ENCODE measurements at places on chromosomes 16 and 17.

DNA sequence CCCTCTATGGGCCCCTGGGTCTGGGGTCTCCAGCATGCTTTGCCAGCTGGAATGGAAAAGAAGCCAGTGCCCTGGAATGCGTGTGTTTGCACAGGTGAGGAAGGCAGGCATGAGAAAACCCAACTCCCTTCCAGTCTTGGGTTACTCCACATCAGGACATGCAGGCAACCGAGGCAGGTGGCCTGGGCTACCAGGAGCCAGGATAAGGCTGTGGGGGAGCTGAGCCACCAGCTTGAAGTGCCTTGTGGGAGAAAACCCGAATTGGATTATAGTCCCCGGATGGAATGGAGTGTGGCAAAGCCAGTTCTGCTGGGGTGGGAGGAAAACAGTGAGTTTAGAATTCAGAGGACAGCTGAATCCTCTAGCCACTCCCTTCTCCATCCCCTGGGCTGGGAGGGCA lies 7.2 kb downstream of the SRCIN1 start:
- no peak for DNase-seq

DNA sequence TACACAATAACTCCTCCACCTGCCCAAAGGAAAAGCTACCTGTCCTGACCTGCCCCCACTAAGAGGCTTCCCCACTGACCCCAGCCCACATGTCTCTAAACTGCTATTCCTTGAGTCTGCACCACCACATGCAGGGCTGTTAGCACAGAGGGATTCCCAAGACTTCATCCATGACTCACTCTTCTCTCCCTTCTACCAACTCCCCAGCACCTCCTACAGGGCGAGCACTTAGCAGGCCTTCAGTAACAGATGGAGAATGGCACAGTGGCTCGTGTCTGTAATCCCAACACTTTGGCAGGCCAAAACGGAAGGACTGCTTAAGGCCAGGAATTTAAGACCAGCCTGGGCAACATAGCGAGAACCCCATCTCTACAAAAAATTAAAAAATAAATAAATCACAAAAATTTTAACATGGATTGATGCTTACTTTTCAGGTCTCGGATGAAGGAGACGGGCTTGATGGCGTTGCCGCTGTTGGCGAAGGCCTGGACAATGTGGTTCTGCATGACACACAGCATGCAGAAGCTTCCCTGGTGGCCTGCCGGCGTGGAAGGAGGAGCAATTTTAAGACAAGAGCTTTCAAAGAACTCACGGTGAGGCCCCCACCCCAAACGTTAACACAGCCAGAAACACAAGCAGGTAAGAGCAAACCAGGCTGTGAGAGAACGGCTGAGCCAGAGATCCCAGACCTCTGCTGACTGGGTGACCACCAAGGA lies 12.0 kb downstream of the USP36 start:
- no peak for DNase-seq

DNA sequence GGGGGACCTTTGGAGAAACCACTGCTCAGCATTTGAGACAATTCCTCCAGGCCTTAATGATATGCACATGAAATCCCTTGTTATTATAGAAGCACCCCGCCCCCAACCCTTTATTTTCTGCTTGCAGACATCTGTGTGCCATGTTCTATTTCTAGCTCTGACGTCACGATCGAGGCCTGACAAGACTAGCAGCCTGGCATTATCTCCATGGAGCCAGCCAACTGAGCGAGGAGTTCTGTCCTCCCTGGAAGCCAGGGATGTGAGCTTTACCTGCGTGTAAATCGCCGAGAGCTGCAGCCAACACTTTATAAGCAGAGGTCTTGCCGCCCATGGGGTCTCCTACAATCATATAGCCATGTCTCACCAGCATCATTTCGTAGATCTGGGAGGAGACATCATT lies 116.9 kb downstream of the DNAH3 start:
- no peak for DNase-seq

- no peak for DNase-seq
Measured at GRCh38 chr17:43907998-43908721, 824 bp upstream of the MPP2 start.

GRCh38 chr17:64694207-64694606 lies 32.1 kb upstream of the SMURF2 start:
- DNase-seq: no peak

DNA sequence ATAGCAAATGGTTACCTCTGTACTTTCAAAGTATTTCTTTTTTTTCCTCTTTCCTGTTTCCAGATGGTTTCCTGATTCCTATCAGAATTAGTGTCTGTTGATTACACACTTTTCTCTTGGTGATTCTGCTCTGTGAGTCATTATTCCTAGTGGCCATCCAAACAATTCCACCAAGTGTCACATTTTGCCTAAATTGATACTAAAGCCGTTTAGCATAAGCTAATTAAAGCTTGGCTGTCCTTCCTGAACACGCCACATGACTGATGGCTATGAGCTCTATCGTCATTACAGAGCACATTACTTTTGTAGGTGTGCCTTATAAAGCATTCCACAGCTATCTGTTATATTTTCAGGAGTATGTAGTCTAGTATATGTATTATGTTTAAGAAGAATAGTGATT lies 671.2 kb downstream of the CDH8 start:
- no peak for DNase-seq

GRCh38 chr17:40547079-40547784 lies 18.0 kb downstream of the CCR7 start:
- no peak for DNase-seq

DNA sequence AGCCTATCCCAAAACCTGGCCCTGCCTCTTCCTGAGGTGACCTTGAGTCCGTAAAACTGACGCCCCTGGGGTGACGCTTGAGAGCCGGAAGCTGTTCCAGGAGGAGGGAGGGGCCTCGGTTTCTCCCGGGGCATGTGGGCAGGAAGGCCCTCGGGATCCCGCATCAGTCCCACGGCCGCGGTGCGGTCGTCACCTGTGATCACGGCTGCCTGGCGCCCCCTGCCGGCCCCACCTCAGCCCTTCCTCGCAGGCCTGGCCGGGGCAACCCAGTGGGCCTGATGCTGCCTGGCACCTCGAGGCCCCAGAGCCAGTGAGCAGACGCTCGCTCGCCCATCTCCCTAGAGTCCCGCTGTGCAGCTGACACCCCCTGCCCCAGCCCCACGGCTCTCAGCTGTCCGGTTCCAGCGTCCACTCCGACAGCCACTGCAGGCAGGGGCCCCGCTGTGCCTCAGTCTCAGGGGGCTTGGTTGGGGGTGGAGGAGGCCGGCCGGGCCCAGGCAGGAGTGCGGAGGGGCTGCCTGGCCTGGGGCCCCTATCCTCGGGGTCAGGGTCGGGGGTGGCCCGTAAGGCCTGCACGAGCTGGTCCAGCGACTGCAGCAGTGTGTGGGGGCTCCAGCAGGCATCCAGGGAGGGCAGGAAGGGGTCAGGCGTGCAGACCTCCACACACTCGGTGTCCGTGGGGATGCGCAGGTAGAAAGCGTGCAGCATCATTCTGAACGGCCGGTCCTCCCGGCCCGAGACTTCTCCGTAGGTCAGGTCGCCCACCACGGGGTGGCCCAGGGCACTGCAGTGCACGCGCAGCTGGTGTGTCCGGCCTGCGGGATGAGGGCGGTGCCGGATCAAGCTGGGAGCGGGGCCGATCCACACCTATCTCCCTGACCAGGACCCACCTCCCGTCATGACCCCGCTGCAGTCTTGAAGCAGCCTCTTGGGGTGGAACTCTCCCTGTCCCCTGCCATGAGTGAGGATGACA lies 2.3 kb downstream of the RPUSD1 start:
- peak; percentile 29 for DNase-seq

- DNase-seq: no peak
Measured at GRCh38 chr16:1435921-1436697, 5.2 kb downstream of the PERCC1 start.

- no peak for DNase-seq
Measured at GRCh38 chr16:86926181-86927094, 348.1 kb downstream of the FOXL1 start.

DNA sequence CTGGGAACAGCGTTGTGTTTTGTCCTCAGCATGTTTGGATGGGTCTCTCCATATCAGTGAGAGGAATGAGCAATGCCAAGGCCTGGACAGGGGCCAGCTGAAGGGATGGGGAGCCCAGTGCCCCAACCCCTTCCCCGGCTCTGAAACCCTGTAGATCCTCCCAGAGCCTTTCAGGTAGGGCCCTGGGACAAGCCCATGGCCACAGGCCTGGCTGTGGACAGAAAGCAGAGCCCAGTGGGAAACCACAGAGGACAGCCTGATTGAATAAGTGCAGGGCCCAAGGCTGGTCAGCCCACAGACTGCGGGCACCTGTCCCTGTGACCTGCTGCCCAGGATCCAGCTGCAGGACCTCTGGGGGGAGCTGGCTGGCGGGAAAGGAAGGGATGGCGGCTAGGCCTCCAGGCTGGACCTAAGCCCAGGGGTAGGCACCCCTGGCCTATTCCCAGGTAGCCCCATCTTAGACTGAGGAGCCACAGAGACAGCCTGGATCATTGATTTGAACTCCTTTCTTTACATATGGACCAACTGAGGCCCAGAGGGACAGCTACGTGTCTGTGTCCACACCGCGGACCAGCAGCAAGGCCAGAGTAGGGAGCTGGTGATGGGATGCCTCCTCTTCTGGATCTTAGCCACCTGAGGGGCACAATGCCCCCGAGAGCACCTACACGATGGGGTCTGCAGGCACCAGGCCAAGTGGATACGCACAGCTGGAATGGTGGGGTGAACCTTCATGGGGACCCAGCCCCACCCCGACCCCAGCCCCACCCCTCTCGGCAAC lies 1.3 kb downstream of the CCDC102A start:
- DNase-seq: no peak

GRCh38 chr17:40319651-40320540 lies 10.9 kb downstream of the RARA start:
- DNase-seq: peak; percentile 79

DNA sequence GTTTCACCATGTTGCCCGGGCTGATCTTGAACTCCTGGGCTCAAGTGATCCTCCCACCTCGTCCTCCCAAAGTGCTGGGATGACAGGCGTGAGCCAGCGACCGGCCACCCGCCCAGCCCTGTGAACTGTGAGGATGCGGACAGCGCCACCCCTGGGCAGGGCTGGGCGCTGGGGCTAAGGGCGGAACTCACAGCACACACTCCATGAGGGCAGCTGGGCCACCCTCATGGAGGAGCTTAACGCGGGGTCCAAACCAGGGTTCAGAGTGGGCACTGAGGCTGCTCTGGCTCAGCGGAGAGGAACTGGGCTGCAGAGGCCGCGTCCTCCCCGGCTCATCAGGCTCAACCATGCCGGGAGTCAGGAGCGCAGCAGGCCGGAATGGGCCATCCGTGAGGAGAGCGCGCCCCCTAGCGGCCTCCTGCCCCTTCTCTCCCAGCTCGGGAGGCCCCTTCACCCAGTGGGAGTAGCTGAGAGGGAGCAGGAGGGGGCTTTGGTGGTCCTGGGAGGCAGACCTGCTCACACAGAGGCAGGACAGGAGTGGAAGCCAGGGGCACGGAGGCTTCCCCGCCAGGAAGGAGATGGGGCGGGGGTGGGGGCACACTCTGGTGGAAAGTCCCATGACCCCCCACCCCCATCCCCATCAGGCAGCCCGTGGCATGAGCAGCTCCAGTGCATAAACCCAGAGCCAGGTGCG lies 13.8 kb downstream of the CORO7 start:
- peak; percentile 54 for DNase-seq

DNA sequence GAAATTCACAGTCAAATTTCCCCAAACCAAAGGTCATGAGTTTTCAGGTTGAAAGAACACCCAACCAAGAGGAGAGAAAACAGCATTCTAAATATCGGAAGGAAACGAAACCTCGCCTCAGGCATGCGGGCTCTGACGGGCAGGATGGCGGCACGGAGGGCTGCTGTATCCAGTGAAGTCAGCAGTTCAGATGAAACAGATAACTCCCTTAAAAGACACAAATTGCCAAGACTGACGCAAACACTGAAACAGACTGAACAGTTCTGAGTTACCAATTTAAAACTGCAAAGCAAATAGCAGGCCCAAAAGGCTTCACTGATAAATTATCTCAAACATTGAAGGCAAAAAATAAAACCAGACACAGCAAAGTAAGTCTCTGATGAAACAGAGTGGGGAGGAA lies 20.6 kb upstream of the CDH15 start:
- DNase-seq: no peak

DNA sequence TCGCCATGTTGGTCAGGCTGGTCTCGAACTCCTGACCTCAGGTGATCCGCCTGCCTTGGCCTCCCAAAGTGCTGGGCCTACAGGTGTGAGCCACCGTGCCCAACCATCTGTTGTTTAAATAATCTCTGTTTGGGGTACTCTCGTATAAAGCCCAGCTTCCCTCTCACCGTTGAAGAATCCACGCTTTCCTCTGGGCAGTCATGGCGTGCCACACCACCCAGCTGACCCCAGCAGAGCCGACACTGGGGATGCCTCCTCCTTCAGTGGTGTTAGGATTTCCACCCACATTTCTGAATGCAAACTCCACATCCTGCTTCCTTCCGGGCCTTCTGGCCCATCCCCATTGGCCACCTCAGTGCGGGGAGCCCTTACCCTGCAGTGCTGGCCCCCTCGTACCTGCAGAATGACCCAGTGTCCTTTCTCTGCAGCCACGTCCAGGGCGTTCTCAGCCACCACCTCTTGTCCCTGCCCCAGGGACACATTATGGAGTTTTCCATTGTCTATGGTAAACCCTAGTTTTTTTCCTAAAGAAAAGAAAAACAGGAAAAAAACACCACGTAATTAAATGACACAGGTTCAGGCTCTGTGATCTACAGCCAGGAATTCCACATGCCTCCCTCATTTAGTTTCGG lies 60.4 kb downstream of the PGS1 start:
- DNase-seq: no peak

- no peak for DNase-seq
Measured at GRCh38 chr16:83623091-83623730, 184.6 kb upstream of the HSBP1 start.

GRCh38 chr16:81429045-81429521 lies 15.5 kb upstream of the CMIP start:
- no peak for DNase-seq

DNA sequence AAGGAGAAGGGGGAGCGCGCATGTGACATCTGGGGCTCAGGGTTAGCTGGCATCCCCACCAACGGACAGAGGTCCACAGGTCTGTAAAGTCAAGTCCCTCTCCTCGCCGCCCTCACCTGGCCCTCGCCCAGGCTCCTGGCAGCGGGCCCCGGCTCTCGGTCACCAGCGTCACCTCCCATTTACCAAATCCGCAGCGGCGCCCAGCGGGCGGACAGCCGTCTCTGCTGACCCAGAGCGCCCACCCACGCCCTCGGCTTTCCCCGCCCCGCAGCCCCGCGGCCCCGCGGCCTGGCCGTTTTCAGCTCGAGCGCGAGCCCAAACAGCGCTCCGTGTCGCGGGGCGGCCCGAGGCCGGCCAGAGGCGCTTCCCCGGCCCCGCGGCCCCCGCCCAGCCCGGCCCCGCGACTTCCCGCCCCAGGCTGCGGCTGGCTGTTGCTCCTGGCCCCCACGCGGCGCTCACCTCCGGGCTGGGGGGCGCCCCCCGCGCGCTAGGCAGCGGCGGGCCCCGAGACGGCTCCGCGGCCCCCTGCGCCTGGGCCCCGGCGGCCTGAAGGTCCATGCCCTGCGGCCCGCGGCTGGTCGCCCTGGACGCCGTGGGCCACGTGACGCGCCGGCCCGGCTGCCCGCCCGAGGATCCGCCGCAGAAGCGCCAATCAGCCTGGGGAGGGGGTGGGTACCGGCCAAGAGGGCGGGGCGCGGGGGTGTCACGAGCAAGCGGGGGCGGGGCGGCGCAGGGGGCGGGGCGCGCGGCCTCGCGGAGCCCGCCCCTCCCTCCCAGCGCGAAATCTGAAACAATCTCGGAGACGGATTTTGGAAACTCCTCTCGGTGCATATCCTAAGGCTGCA lies at the start of gene COPRS:
Gene COPRS, minus strand, starts transcription at position 603 of the 845 bp plus-strand sequence. Its CDS starts 45 bp downstream, at position 558.
- peak; percentile 65 for DNase-seq

- DNase-seq: no peak
Measured at GRCh38 chr16:11735787-11736186, 6.9 kb downstream of the TXNDC11 start.
